ENCODE measurements at places on chromosomes 5 and 9.
A peak's percentile ranks its signal among the peaks of the same experiment; 100 is the strongest.

DNA sequence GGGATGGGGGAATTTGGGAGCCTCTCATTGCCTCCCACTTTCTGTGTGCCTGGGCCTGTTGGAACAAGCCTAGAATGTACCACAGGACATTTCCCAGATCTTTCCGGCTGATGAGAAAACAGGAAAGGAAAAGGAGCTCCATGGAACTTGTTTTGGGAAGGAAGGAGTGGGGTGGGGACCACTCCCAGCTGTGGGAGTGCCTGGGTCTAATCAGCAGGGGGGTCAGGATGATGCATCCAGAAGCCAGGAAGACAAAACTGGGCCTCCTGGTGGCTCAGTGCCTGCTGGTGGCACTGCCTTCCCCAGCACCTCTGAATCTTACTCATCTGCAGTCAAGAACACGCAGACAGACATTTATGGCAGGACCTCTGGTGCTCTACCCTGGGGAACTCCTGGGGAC lies 2.8 kb downstream of the SMIM33 start:
- peaks cover 89% of the 10 kb centered on the region for H3K4me1 ChIP-seq
- no peak overlapping the region for H3K4me3 ChIP-seq
- no peaks in the 10 kb centered on the region for H3K27me3 ChIP-seq
- peaks cover 20% of the 10 kb centered on the region for H3K36me3 ChIP-seq

GRCh38 chr9:94783102-94783682 lies 56.7 kb downstream of the AOPEP start:
- H3K36me3 ChIP-seq: no peaks in the 10 kb centered on the region
- H3K27me3 ChIP-seq: no peaks in the 10 kb centered on the region
- no peak overlapping the region for H3K27ac ChIP-seq
- peak; percentile 3 for DNase-seq
- no peak overlapping the region for H3K4me3 ChIP-seq
- no peaks in the 10 kb centered on the region for H3K4me1 ChIP-seq

- H3K27me3 ChIP-seq: no peaks in the 10 kb centered on the region
- no peaks in the 10 kb centered on the region for H3K4me1 ChIP-seq
- H3K27ac ChIP-seq: no peak overlapping the region
- DNase-seq: no peak
Measured at GRCh38 chr9:70085241-70085640, 41.6 kb downstream of the MAMDC2 start.

- H3K4me3 ChIP-seq: no peak overlapping the region
- H3K27ac ChIP-seq: no peak overlapping the region
- H3K4me1 ChIP-seq: peaks cover 20% of the 10 kb centered on the region
- H3K36me3 ChIP-seq: no peaks in the 10 kb centered on the region
- DNase-seq: peak; percentile 39
- no peaks in the 10 kb centered on the region for H3K27me3 ChIP-seq
Measured at GRCh38 chr9:134057751-134058701, 9.8 kb downstream of the BRD3 start.

DNA sequence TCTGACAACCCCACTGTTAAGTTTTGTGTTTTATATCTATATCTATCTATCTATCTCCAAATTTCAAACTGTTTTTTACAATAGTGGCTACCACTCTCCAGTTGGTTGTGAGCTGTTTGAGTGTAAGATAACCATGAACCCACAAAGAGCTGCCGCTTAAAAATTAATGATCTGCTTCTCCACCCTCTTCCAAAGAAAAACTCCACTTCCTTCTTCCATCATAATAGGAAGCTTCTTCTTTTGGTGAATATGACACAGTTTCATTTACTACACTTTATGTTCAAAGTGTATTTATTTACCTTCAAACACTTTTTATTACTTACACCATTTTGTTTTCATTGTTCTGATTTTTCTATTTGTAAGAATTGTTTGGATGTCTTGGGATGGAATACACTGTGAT lies 37.9 kb downstream of the SPZ1 start:
- H3K4me1 ChIP-seq: no peaks in the 10 kb centered on the region
- H3K27me3 ChIP-seq: no peaks in the 10 kb centered on the region
- H3K36me3 ChIP-seq: no peaks in the 10 kb centered on the region
- no peak for DNase-seq
- H3K27ac ChIP-seq: no peak overlapping the region
- H3K4me3 ChIP-seq: no peak overlapping the region

- peaks cover 23% of the 10 kb centered on the region for H3K27me3 ChIP-seq
- H3K36me3 ChIP-seq: no peaks in the 10 kb centered on the region
- DNase-seq: no peak
Measured at GRCh38 chr5:38447786-38448185, 108.7 kb downstream of the LIFR start.
